ENCODE measurements at places on chromosomes 3 and 15.
A peak's percentile ranks its signal among the peaks of the same experiment; 100 is the strongest.

GRCh38 chr3:69743975-69744906, 5.0 kb downstream of the MITF start:
- no peak for DNase-seq

DNA sequence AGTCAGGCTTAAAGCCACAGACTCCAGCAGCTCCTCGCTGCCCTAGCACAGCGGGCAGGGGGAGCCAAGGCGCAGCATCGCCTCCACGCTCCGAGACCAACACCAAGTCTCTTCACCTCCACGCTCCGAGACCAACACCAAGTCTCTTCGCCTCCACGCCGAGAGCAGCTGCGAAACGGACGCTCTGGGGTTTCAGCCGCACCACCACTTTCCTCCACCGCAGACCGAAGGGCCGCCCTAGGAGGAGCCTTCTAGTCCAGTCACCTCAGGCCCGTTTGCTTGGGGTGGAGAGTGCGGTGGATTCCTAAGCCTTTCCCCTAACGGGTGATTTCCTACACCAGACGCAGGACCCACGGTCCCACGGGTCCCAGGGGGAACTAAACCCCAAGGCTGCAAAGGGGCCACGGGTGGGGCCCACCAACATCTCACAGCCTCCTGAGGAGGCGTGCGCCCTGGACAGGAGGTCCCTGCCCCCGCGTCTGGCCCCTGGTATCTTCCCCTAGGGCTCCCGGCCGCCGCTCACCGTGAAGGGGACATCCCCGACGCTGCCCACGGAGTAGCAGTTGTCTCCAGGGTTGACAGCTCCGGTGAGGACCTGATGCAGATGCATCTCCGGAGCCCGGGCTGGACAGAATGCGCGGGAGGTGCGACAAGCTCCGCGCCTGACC, 501 bp downstream of the DMXL2 start:
- DNase-seq, result peak; percentile 76

DNA sequence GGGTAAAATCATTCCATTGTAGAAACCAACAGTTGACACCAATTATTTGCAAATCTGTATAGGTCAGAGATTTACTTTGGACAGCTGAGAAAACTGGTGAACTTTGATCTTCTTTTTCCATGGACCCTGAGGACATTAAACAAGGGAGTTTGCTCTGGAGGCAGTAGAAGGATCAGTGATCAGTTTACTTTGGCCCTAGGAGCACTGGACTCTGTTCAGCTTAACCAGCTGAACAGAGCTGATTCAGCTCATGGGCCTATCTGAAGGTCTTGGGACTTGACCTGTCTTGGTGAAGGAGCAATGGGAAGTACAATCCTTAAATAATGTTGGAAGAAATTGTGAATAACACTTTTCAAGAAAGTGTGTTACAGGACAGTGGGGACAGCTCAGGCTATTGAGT, 15.2 kb upstream of the TF start:
- no peak for DNase-seq

GRCh38 chr3:9352917-9353752, 9.7 kb upstream of the THUMPD3 start:
- peak; percentile 79 for DNase-seq

GRCh38 chr3:25349828-25350724, 78.0 kb upstream of the RARB start:
- DNase-seq, result no peak

DNA sequence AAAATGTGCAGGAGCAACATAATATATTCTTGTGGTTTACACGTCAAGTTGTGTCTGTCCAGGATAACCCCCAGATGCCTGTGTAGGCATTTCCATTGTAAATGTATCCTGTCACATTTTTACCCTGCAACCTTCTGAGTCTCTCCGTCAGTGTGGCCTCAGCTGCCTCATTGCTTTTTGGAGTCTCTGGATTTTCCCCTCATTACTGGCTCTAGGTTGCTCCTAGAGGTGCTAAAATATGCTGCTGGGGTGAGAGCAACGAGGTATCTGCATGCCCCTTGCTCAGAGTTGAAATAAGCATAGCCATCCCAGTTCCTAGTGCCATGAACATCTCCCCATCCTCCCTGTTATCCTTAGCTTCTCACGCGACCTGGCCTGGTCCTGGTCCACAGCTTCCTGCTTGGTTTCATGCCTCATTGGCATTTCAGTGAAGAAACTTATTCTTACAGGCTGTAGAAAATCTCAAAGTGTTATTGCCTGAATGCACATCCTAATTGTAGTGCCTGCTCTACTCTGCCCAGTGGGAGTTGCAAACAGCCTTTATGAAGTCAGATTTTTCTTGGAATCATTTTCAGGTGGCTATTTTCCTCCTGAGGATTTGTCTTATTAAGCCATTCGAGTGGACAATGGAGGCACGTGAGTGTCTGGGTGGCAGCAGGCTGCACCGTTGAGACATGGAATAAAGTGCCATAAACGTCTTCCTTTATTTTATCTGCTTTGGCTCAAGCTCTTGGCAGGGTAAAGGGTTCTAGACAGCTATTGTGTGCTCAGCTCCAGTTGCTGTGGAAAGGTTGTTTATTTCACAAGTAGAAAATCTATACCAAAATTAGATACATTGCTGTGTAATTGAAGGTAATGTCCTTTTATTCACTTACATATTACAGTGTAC, 33.2 kb downstream of the OXNAD1 start:
- no peak for DNase-seq

DNA sequence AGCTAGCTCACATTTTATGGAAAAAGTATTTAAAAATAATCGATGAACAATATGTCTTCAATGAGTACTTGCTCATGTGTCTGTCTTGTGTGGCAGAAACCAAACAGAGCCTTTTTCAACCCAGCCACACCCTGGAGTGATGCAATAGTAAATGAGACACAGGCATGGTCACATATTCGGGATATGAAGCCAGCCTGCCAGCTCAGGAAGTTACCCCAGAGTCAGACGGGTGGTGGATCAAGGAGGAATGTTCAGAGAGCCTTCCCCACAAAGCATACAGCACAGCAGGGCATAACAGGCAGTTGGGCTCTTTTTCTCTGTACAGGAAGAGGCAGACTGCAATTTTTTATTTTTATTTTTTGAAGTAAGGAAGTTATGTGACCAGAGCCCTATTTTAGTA, 27.3 kb downstream of the LARP6 start:
- DNase-seq, result peak; percentile 90

GRCh38 chr3:94909726-94910125, 846.9 kb downstream of the NSUN3 start:
- no peak for DNase-seq

GRCh38 chr3:100081986-100082692, 32.2 kb downstream of the FILIP1L start:
- DNase-seq, result no peak

DNA sequence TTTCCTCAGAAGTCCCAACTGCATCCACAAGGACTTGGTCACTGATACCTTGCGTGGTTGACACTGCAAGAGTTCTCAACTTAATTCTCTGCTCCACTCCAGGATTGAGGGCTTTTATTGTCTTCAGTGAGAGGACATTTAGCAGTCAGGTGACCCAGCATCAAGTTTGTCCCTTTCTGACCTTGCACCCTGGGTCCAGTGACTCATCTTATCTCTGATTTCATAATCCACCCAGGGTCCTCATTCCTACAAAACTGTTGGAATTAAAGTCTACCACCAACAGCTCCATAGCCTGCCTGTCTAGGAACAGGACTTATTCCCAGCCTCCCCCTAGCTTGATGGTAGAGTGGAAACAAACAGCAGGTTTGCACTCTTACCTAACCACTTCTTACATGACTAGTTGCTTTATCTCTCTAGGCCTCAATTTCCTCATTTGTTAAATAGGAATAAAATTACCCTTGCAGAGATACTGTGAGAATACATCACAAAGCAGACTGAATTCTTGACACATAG, 151.3 kb upstream of the LPP start:
- DNase-seq, result no peak

DNA sequence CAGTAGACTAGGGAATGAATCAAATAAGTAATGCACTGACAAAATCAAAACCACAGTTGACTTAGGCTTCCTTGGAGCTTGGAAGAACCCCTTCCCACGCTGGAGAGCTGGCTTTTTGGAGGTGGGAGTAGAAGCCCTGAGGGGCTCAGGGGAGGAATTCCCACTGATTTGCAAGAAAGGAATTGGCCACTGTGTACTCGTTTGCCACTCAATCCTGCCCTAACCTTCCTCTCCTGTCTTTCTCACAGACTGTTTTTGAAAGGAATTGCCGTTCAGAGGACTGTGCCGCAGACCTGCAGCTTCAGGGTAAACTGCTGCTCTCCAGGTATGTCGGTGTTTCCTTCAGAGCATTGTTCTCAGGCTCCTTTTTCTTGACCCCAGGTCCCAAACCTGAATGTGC, 208.2 kb upstream of the CTDSPL start:
- DNase-seq, result no peak

DNA sequence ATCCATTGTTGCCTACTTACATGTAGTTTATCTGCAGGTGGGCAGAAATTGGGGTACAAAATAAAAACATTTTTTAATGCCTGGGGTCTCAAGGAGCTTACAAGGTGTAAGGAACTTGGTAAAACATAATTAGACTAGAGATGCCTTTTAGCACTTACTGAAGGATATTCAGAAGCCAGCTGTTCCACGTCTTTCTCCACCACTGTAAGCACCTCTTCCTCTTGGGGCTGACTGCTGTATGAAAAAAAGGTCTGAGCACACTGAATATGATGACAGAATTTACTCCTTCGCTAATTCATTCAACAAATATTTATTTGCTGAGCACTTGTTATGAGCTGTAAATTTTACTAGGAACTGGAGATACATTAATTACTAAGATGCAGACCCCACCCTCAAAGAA, 539.1 kb downstream of the UNC13C start:
- DNase-seq, result no peak

- no peak for DNase-seq
Observed at GRCh38 chr3:184228376-184229137, 828 bp upstream of the VWA5B2 start.

- no peak for DNase-seq
Observed at GRCh38 chr3:94406595-94406994, 343.7 kb downstream of the NSUN3 start.

GRCh38 chr3:187223799-187224198, 26.5 kb downstream of the RTP1 start:
- no peak for DNase-seq

GRCh38 chr3:16142350-16143025, 32.0 kb upstream of the GALNT15 start:
- no peak for DNase-seq

All from AG20443 (cell line).